Panc1 (cell line): ENCODE measurements at places on chromosomes 11 and 22.

DNA sequence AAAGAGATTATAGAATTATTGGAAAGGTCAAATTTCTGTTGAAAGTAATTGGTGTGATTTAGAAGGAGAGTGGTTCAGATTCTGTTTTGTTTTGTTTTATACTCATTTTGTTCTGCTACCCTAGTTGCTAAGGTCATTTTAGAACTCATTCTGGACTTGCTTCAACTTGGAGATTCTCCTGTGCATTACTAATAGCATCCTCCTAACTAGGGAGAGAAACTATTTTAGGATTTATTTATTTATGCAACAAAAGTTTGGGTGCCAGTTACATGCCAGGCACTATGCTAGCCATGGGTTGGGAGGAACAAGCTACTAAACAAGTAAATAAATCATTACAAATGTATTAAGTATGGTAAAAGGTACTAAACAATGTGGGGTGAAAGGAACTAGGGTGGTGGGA lies 84.0 kb downstream of the YAP1 start:
- DNase-seq = no peak

DNA sequence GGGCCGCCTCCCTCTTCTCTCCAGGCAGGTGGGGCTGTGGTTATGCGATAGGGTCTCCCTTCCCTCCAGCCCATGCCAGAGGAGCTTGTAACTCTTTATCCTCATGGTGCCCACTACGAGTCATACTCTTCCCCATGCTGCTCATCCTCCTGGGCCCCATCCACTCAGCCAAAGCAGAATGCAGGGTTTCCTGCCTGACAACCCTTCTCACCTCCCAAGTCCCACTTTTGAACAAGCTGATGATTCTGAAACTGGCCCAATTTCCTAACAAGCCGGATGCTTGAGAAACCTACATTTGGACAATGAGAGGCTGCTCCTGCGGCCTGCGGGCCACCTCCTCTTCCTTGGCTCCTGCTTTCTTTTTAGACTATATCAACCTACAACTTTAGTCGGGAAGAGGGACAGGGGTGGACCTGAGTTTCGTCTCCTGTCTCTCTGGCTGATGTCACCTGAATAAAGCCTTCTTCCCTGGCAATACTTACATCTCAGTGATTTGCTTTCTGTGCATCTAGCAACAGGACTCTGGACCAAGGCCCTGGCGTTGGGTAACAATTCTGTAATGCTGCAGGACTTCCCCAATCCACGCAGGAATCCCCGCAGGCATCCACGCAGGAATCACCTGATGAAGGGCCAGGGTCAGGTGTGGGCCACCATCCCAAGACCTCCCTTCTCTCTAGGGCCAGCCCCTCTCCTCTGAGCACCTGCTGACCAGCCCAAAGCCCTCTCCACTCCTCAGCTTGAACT lies 1.5 kb upstream of the NDUFS8 start:
- no peak for DNase-seq

- no peak for DNase-seq
Observed at GRCh38 chr11:95371153-95371552, 140.2 kb upstream of the SESN3 start.

DNA sequence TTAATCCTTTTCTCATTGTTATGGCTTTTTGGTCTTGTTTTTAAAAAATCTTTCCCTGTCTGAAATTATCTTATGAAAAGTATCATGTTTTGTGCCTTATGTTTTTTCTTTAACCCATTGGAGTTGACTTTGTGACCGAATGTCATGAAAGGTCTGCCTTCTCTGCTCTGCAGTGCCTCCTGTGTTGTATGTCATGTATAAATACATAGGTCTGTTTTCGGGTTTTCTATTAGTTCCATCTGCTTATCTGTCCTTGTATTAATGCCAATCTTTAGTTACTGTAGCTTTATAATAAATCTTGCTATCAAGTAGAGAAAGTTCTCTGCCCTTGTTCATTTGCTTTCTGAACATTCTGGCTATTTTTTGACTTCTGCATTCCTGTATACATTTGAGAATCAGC lies 73.0 kb downstream of the ZBTB44 start:
- no peak for DNase-seq

DNA sequence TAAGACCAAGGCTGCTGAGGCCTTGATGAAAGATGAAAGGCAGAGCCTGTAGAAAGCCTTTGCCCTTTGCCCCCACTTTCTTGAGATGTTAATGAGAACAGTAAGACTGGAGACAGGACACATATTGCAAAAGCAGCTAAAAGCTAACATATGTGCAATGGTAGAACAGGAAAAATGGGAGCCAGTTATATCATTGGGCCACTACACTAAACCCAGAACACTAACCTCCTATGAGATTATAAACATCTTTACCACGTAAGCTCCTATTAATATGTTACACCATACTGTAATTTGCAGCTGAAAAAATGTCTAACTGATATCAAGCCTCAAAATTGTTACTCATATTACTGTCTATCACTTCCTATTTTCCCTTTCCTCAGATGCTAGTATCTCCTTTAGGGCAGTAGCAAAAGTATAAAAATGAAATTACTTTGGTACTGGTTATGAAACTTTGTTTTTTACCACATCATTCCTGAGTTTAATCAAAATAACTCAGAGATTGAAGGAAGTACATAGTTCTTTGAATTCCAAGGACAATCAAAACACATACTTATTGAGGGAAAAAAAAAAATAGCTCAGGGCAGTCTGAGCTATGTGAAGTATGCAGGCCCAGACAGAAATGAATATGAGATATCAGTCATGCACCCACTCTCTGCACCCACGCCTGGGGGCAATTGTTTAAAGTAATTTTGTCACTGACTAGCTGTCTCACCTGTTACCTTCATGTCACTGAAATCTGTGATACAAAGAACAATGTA lies 9.1 kb downstream of the HPS5 start:
- no peak for DNase-seq

GRCh38 chr22:20571531-20572007 lies 64.2 kb downstream of the MED15 start:
- peak; percentile 13 for DNase-seq

DNA sequence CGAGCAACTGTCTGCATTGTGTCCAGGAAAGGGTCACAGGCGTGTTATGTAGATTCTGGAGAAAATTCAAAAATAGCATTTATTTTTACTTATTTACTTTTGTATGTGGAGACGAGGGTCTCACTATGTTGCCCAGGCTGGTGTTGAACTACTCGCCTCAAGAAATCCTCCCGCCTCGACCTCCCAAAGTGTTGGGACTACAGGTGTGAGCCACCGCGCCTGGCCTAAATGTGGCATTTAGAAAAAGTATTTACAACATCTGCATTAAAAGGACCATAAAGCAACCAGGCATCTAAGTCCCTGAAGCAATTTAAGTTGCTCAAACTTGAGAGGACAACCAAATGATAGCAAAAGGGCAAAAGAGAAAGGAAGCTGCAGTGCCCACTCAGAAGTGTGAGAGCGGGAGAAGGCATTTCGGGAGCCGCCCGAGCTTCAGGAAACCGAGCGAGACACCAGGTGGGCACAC lies 595 bp downstream of the TRIM66 start:
- no peak for DNase-seq

DNA sequence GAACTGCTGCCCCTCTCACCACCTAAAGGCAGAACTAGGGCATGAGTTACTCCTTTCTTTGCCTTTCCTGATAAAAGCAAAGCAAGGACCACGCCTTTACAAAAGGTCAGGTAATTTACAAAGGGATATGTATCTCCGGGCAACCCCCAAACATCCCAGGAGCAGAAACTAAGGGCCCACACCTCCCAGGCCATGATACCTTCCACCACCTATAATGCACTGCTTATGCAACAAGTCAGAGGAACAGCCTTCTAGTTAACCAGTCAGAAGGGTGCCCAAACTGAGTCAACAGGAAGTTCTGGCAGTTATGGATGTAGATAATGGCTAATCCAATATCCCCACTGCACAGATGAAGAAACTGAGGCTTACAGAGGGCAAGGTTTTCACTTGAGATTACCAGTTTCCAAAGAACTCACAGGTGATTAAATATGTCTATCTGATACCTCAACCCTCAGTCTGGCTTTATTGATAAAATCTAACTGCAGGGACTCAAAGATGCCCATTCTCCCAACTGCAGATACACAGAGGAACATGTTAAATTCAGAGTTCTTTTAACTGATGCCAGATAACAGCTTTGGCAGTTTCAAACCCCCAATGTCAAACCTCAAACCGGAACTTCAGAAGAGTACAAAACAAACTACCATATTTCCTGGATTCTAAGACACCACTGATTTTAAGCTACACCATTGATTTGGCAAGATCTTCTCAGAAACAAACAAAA lies 16.8 kb upstream of the CASTOR1 start:
- no peak for DNase-seq
